ENCODE measurements at places on chromosomes 1 and 21.

DNA sequence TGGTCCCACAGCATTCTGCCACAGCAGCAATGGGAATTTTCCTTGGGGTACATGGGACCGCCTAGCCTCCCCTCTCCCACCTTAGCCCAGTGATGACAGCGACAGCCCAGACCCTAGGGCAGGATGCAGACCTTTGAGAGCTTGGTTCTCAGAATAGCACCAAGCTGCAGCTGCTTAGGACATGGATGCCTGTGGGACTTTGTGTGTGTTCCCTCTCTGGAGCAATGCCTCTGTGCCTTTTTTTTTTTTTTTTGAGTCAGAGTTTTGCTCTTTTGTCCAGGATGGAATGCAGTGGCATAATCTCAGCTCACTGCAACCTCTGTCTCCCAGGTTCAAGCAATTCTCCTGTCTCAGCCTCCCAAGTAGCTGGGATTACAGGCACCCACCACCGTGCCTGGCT lies 44.2 kb upstream of the AK4 start:
- no peak for DNase-seq

GRCh38 chr1:214552174-214552608 lies 789 bp upstream of the PTPN14 start:
- DNase-seq, result no peak

DNA sequence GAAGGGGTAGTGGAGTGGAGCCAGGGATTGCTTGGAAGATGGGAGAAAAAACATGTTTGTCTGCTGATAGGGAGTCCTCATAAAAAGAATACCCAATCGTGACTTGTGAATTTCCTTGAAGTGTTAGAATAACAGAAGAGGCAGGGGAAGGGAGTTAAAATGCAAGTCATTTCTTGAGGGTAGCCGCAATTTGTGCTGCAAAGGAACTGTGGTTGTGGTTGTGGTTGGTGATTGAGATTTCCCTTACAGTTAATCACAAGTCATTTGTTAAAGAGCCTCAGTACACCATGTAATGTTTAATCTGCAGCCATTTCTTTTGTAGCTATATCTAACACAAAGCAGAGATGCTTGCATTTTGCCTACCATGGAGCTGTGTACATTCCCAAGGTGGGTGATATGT lies 38.5 kb upstream of the EGLN1 start:
- DNase-seq, result peak; percentile 86

GRCh38 chr1:216641669-216642460 lies 81.4 kb downstream of the ESRRG start:
- no peak for DNase-seq
